GM23338 (cell line): ENCODE measurements at places on chromosomes 13 and 19.
A peak's percentile ranks its signal among the peaks of the same experiment; 100 is the strongest.

DNA sequence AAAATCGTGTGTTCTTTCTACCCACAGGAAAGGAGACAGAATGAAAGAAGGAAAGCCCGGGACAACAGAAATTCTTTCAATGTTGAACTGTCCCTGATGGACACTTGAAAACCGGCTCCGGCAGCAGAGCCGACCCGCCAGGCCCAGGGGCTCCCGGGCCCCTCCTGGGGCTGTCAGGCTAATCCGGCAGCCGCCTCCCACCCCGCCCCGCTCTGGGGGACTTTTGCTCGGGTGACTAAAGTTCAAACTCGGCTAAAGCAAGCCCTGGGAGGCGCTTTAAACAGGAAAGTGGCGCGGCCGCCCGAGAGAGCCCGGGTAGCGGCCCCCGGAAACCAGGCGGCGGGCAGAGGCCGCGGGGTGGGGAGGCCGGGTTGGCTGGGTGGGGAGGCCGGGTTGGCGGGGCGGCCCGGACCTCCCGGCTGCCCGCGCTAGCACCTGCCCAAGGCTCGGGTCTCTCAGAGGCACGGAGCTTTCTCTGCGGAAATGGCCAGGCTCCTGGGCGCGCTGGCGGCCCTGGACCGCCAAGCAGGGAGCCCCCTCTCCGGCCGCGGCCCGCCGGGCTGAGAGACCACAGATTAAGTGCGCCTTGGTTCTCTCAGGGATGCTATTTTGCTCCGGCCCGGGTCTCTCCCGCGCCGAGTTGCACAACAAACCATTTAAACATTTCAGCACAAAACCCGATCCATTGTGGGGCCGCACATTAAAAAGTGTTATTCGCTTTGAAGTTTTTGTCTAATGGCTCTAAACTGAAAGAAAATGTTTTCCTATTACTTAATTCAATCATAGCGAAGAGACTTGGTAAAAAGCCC, 2.6 kb upstream of the GSX1 start:
- peak; percentile 65 for DNase-seq

- no peak for DNase-seq
Observed at GRCh38 chr13:90640976-90641375, 706.5 kb upstream of the MIR17HG start.

- DNase-seq: no peak
Observed at GRCh38 chr19:4068047-4068966, 1.6 kb upstream of the ZBTB7A start.

DNA sequence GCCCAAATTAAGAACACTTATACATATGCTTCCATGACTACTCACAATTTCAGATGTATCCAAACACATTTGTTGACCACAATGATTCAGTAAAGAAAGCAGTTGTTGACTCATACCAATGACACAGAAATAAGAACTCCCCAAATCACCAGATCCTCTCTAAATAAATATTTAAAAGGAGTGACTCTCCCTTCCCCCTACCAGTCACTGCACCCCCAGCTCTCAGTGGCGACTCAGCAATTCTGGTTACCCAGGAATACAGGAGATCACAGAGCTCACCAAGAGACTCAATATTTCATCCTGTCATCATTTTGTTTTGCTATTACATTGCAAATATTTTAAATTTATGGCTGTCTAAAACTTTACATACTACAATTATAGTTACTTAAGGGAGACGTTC, 131.5 kb downstream of the RGCC start:
- DNase-seq: peak; percentile 21

DNA sequence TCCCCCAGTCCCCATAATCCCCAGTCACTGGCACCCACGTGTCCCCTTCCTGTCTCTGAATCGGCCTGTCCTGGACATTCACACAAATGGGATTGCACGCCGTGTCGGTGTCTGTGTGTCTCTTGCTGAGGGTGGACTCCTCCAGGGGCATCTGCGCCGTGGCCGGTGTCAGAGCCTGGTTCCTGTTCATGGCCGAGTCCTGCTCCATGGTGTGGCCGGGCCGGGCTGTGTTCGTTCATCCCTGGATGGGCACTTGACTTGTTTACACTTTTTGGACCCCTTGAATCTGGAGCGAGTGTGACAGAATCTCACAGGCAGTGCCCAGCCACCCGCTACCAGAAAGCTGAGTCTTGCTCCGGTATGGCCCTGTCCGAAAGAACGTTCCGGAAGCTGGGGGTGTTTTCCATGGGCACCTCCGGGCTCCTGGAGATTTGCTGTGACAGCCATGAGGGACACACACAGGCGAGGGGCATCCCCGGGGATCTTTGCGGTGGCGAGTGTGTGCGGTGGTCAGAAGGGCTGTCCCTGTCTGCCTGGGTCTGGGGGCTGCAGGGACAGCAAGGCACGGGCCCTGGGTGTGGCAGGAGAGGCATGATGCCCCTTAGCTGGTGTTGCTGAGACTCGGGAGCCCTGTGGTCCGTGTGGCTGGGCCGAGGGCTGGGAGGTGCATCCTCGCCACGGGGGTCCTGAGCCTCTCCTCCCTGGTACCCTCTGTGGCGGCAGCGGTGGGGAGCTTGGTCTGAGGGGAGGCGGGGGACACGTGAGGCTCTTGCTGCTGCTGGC, 6.4 kb upstream of the MEX3D start:
- DNase-seq: no peak

DNA sequence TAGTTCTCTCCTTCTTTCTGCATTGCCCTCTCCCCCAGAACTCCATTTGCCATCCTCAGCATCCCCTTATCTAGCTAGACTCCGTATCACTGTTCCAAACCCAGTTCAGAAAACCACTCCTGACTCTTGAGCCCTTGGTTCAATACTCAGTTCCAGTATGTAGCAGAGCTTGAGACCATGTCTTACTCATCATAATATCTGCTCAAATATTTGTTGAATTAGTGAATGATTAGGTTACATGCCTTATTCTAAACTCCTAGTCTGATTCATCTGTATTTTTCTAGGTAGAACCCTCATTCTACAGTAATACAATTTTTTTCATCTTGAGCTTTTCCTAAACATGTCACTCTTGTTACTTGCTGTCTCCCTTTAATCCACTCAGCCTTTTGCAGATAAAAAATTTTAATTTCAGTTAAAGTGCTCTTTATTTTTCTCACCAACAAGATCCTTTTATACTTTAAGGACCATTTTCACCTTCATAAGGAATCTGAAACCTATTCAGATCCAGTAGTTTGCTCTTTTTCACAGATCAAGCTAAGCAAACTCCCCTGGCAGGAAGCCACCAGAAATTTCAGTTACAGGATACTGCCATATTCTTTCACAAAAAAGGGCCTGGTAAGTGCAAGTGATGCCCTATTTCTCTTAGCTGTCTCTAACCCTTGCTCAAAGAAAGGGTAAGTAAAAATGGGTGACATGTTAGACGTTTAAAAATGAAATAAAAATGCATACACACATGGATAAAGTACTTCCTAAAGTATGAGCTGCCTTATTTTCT, 23.1 kb upstream of the INTS6 start:
- no peak for DNase-seq

- no peak for DNase-seq
Observed at GRCh38 chr19:11414544-11414943, 4.6 kb downstream of the RGL3 start.

- DNase-seq: no peak
Observed at GRCh38 chr19:16342002-16342715, 17.5 kb downstream of the KLF2 start.

- peak; percentile 86 for DNase-seq
Observed at GRCh38 chr13:81487151-81487550, 1146.2 kb upstream of the SPRY2 start.

GRCh38 chr19:16261584-16262368, 62.9 kb upstream of the KLF2 start:
- DNase-seq: no peak

- peak; percentile 98 for DNase-seq
Observed at GRCh38 chr19:4723595-4724514, at the start of gene DPP9. Gene DPP9 (minus strand): TSS chr19:4723842. CDS start chr19:4719906, 3,936 bp downstream.

DNA sequence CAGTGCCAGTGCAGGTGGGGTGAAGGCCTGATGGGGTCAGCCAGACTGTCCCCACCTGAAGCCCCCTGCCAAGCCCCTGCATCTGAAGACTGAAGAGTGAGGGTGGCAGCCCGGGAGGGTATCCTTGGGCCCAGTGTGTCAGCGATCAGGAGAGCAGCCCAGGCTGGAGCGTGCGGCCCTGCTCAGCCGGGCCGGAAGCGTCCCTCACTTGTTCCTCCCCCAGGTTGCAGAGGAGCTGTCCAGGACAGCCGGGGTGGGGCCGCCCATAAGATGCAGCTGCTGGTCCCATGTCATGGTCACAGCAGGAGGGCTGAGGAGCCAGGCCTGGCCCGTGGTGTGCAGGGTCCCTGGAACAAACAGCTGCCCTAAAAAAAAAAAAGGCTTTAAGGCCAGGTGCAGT, 55.4 kb downstream of the KDM4B start:
- no peak for DNase-seq

DNA sequence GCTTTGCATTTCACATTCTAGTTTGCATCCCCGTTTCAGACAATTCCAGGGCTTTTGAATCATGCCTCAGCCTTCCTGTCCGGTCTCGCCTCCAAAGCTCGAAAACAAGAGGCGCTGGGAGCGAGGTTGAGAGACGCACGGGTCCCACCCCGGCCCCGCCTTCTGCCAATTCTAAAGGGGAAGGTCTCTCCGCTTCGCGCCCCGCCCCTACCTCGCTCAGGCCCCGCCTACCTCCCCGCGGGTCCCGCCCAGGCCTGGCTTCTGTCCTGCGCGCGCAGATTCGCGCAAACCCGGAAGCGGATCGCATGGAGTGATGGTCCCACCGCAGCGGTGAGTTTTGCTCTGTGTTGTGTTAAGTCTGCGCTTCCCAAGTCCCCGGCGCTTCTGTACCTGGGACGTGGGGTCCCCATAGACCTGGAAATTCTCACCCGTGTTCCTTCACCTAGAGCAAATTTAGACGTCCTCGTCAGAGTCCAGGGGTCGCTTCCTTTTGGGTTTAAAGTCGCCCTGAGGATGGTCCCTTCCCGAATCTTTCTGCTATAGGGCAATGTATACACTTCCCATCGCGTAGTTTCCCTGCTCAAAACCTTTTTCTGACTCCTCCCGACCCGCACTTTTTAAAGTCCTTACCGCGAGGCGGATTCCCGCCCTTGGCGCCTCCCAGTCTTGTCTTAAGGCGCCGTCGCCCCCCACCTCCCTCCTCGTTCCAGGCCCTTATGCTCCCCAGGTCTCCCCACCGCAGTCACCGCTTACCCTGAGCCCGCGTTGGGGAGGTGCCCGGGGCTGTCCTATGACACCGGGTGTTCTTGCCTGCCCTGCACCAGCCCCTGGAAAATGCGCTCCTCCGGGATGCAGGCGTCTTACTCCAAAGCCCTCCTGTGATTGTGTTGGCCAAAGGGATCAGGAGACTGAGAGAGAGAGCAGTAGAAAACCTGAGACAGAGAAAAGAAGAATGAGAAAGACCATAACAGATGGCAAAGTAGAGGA, at the start of gene ZNF845:
TSS of gene ZNF845 (plus strand) at position 287 of the 987 bp plus-strand sequence. CDS start 7,559 bp downstream, outside the sequence.
- DNase-seq: peak; percentile 96

DNA sequence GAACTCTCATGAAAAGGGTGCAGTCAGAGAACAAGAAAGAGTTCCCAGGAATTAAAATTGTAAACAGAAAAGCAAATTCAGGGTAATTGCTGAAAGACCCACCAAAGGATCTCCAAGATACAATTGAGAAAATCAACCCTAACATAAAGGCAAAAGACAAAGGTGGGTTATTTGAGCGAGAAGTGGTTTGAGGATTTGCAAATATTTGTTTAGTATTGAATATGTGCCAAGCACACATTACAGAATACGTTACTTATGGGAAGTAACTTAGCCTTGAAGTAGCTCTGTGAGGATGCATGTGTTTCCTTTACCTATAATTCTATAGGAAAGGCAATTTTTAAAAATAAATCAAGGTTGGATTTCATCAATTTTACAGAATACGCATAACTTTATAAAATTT, 10.0 kb upstream of the CEACAM21 start:
- no peak for DNase-seq

DNA sequence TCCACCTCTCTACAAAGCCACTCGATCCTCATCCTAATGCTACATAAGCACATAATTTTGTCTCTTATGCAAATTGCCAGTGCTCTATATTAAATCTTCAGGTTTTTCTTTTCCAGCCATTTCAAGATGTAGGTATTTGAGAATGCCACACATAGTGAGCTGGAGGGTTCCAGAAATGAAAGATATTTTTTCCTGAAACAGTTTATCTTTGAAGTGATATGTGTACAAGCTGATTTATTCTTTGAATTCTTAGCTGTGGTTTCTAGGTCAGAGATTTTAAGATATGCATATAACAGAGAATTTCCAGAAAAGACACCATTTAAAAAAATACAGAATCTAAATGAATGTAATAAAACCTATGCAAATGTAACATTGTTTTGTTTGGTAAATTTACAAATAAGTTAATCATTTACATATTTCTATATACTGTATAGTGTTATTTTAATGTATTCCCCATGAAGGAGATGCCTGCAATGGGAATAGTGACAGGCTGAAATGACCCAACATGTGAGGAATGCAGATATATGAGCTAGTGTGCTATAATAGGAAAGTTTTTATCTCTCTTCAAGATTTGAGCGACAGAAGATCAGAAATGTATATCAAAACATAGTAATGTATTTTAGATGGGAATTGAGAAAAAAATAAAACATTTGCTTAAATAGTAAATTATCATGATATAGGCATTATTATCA, 570.2 kb downstream of the SLITRK1 start:
- DNase-seq: no peak

DNA sequence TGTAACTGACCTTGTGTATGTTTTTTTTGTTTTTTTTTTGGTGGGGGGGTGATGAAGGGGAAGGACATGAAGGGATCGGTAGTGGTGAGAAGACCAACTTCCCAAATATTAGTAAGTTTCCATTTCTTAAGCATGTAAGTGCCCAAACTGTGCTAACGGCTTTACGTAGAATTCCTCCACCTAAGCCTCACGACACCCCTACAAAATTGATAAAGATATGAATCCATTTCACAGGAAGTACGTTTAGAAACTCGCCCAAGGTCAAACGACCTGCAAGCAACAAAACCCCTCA, 649 bp downstream of the UQCRFS1 start:
- DNase-seq: no peak

GRCh38 chr13:61148691-61149315, 266.8 kb downstream of the PCDH20 start:
- DNase-seq: no peak

DNA sequence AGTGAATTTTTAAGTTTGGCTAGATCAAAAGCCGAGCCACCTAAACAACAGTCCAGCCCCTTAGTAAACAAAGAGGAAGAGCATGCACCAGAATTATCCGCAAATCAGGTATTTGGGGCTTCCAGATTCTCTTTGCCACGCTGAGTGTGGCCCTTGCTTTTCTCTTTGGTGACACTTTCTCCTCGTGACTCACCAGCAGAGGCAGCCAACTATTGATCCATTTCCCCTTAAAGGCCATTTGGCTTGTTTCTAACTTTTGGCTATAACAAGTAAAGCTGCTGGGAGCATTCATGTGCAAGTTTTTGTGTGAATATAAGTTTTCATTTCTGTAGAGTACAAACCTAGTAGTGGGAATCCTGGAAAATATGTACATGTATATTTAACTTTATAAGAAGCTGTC, 17.6 kb upstream of the WDR88 start:
- DNase-seq: no peak

DNA sequence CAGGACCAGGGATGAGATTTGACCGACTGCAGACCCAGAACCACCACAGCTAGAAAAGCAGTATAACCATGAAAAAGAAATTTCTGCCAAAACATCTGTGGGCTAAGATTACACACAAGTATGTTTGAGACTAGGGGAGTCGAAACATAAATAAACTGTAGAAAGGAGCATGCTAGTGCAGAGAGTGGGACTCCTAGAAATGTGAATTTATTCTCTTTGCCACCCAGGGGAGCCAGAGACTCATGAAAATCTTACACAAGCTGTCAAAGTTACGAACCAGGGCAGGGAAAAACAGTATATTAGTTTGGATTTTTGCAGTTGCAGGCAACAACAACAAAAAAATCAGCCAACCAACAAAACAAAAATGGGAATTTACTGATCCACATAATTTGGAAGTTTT, 12.3 kb upstream of the HSPH1 start:
- DNase-seq: no peak
